Mesenteric fat pad (tissue), 1 donor: ENCODE measurements at places on chromosomes 16 and 17. TPM values are rescaled to one million over a fixed set of nuclear protein-coding genes. Genes with fewer than 3 reads are reported as not detected.

Gene SSTR5
- not detected for total RNA-seq

Gene GALR2
- total RNA-seq: not detected

Gene TPSD1
- total RNA-seq: not detected

Gene CCDC92B
- total RNA-seq: 0.16 TPM

Gene KRT20
- 1.2 TPM for total RNA-seq

Gene GLP2R
- total RNA-seq: 6.7 TPM

Gene TBC1D3G
- total RNA-seq: not detected
